ENCODE measurements at places on chromosomes 5 and 9.

DNA sequence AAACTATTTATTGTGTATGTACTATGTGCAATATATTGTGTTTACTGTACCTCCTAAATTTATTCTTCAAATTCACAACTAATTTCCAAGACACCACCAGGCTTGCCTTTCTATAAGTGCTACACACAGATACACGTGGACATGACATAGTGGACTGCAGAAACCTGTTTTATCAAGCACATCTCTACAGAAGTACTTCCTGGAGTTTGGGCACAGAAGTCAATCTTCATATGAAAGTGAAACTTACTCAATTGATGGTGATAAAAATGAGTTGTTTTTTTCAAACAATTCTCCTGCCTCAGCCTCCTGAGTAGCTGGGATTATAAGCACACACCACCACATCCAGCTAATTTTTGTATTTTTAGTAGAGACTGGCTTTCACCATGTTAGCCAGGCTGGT lies 57.6 kb downstream of the NLN start:
- DNase-seq: no peak

- DNase-seq: no peak
Observed at GRCh38 chr5:72085319-72085718, 22.0 kb upstream of the MAP1B start.

GRCh38 chr5:77638763-77639671 lies 504 bp upstream of the OTP start:
- DNase-seq: no peak

DNA sequence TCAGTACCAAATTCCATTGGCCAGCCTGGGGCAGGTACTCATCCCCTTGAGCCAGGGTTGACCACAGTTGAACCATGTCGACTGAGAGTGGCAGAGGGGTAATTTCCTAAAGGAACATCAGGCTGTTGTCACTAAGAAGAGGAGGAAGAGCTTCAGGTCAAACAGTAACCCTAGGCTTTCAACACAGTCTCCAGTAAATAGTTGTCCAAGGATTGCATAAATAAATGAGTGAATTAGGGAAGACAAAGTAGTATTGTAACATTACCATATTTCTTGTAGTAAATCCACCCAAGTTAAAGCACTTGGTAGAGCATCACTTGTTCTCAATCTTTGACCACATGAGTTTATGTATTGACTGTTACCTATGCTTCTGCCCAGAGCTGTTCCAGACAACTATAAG lies 7.4 kb downstream of the PSAT1 start:
- DNase-seq: no peak

DNA sequence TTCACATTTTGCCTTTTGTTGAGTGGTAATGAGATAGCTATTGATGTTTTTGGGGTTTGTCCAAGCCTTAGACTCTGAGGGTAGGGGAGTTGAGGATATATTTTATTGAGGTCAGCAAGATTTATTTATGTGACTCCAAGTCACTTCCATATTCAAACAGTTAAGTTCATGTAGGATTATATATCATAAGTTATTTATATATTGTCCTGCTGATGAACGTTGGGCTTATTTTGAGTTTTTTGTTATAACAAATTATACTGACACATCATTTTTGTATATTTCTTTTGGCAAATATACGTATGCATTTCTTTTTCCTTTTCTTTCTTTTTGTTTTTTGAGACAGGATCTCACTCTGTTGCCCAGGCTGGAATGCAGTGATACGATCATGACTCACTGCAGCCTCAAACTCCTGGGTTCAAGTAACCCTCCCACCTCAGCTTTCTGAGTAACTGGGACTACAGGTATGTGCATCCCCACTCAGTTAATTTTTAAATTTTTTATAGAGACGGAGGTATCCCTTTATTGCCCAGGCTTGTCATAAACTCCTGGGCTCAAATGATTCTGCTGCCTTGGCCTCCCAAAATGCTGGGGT lies 23.5 kb upstream of the IL12B start:
- no peak for DNase-seq

DNA sequence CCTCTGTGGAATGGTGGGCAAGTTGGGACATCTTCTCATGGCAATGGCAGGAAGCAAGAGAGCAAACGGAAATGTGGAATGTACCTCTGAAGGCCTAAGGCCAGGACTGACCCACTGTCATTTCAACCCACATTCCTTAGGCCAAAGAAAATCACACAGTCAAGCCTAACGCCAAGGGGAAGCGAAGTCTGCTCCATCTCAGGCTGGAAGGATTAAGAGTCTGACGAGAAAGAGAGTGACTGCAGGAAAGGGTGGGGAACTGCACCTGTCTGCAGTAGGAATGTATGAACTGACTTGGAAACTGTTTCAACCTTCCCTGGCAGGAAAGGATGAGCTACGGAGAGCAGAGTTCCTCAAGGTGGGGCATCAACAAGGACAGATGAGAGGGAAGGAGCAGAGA lies 90.2 kb upstream of the TAS2R1 start:
- no peak for DNase-seq

DNA sequence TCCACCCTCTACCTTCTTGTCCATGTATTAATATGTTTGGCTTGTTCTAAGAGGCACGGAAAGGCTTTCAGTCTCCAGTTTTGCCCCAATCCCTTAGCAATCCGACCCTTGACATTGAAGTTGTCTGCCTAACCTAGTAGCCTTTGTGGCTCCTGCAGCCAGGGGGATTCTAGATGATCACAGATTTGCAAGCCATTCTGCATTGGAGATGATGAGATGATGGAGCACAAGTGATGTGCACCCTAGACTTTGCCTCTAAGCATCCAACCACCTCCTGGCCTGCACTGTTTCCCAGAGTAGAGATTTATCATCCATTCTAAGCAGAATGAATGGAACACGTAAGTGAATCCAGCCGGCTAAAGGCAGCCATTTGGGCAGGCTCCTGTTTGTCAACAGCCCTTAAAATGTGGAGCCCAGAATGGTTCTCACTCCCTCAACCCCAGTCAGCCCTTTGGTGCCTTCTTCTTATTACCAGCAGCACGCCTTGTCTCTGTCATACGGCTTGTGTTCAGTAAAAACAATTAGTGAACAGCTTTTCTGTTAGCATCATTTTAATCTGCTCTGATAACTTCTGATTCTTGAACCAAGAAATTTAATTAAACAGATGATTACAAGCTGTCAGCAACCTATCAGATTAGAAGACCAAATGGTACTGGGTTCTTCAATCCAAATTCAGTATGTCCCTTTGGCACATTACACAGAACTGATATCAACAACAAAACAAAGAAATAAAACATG lies 5.7 kb upstream of the TRAF1 start:
- DNase-seq: no peak

GRCh38 chr5:2262620-2263019 lies 379.9 kb upstream of the IRX4 start:
- no peak for DNase-seq

- DNase-seq: no peak
Observed at GRCh38 chr5:14305045-14305444, 161.9 kb downstream of the TRIO start.

GRCh38 chr5:168064933-168065622 lies 226.4 kb upstream of the WWC1 start:
- no peak for DNase-seq

- DNase-seq: no peak
Observed at GRCh38 chr9:136299541-136299940, 4.4 kb downstream of the CCDC187 start.

- no peak for DNase-seq
Observed at GRCh38 chr5:67808340-67808739, 407.2 kb upstream of the PIK3R1 start.

GRCh38 chr5:36596756-36597155 lies 9.7 kb upstream of the SLC1A3 start:
- DNase-seq: no peak

Measured in stimulated activated CD8-positive, alpha-beta memory T cell treated with anti-CD3 and anti-CD28 coated beads, Interleukin-15, amount 100 ng/mL, for 1 hour (primary cell).